Airway epithelial cell (primary cell): ENCODE measurements at places on chromosomes 6 and 20. TPM values are rescaled to one million over a fixed set of nuclear protein-coding genes. Genes with fewer than 3 reads are reported as not detected.

The IP6K3 gene
- total RNA-seq = 0.07 TPM in 1 of 2 replicates, not detected in the other

The WFDC2 gene
- total RNA-seq = 1.3 and 4.9 TPM in 2 replicates

The EYA2 gene
- 12.9 and 18.8 TPM in 2 replicates for total RNA-seq

The NANP gene
- 4.7 and 6.2 TPM in 2 replicates for total RNA-seq

The SEMG1 gene
- not detected in 2 replicates for total RNA-seq

The RIPK1 gene
- 10.6 and 11.1 TPM in 2 replicates for total RNA-seq

The SLC17A2 gene
- total RNA-seq = not detected in 2 replicates

The CDYL gene
- 13.5 and 14.8 TPM in 2 replicates for total RNA-seq

The ECT2L gene
- total RNA-seq = not detected in 2 replicates

The HTR1E gene
- not detected in 2 replicates for total RNA-seq

The NPEPL1 gene
- total RNA-seq = 11.4 and 12.6 TPM in 2 replicates

The SPATA25 gene
- total RNA-seq = 0.33 TPM in 1 of 2 replicates, not detected in the other

The FOXQ1 gene
- 4.7 and 7.7 TPM in 2 replicates for total RNA-seq

The C6orf141 gene
- 13.3 and 14.0 TPM in 2 replicates for total RNA-seq

The EPHA7 gene
- total RNA-seq = not detected in 2 replicates

The MTFR2 gene
- 5.1 and 9.1 TPM in 2 replicates for total RNA-seq

The LY6G5C gene
- 0.42 and 0.79 TPM in 2 replicates for total RNA-seq

The CASS4 gene
- 0.21 TPM in 1 of 2 replicates, not detected in the other for total RNA-seq

The MAS1 gene
- not detected in 2 replicates for total RNA-seq

The PAX1 gene
- not detected in 2 replicates for total RNA-seq

The C6orf132 gene
- 36.0 and 50.2 TPM in 2 replicates for total RNA-seq

The SLC16A10 gene
- under 0.01 and 0.09 TPM in 2 replicates for total RNA-seq

The HLA-DMB gene
- not detected in 2 replicates for total RNA-seq

The DDX43 gene
- 0.07 TPM in 1 of 2 replicates, not detected in the other for total RNA-seq

The RPS10 gene
- 4,178 and 5,351 TPM in 2 replicates for total RNA-seq

The SIRPD gene
- total RNA-seq = not detected in 2 replicates

The ULBP1 gene
- total RNA-seq = 0.05 and 0.28 TPM in 2 replicates

The AHCY gene
- 255 and 273 TPM in 2 replicates for total RNA-seq

The PTPRA gene
- total RNA-seq = 22.7 and 32.4 TPM in 2 replicates

The TFAP2D gene
- total RNA-seq = not detected in 2 replicates

The BPIFB2 gene
- not detected in 2 replicates for total RNA-seq

The NFKBIE gene
- 25.9 and 32.9 TPM in 2 replicates for total RNA-seq

The UNC5CL gene
- total RNA-seq = 0.19 and 0.28 TPM in 2 replicates

The UST gene
- 4.8 and 6.6 TPM in 2 replicates for total RNA-seq

The GTPBP2 gene
- 22.1 and 28.0 TPM in 2 replicates for total RNA-seq

The PHACTR1 gene
- total RNA-seq = not detected in 2 replicates

The TRIM15 gene
- not detected in 2 replicates for total RNA-seq

The FLOT1 gene
- total RNA-seq = 32.4 and 36.5 TPM in 2 replicates

The CRISP3 gene
- 0.09 and 0.35 TPM in 2 replicates for total RNA-seq

The PSORS1C2 gene
- total RNA-seq = 0.14 and 0.33 TPM in 2 replicates
